COR-L47 (cell line): ENCODE measurements at places on chromosomes 5 and 9.

GRCh38 chr9:71716138-71716909 is 52.0 kb downstream of the CEMIP2 start:
- DNase-seq: no peak

DNA sequence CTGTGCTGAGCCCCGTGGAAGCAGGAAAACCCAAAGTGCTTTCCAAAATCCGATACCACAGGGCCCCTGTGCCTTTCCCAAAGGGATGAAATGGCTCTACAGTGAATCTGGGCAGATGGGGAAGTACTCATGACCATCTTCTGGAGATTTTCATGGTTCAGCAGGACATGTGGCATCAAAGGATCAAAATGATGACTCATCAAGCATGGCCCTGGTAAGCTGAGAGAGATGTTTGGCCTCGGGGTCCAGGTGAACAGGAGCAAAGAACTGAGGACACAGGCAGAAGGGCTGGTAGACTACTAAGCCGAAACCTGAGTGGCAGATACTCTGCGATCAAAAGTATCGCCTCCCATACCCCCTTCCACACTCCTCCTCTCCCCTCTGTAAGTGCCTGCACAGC is 160.0 kb upstream of the EFNA5 start:
- DNase-seq: no peak

- no peak for DNase-seq
Observed at GRCh38 chr9:93713716-93714115, 137.3 kb downstream of the PHF2 start.

DNA sequence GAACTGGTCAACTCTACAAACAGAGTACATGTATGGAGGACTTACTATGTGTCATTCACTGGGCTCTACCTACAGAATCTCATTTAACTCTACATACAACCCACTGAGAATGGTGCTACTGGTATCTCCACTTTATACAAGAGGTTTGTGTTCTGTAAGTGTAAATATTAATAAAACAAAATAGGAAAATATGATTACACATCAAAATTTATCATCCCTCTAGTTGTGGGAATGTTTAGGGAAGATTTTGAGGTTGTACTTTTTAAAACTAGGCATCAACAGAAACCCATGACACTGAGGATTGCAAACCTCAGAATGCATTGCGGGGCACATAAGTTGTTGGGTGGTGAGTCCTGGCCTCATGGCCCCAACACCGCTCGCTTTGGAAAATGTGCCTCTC is 11.7 kb downstream of the SH3RF2 start:
- DNase-seq: no peak

DNA sequence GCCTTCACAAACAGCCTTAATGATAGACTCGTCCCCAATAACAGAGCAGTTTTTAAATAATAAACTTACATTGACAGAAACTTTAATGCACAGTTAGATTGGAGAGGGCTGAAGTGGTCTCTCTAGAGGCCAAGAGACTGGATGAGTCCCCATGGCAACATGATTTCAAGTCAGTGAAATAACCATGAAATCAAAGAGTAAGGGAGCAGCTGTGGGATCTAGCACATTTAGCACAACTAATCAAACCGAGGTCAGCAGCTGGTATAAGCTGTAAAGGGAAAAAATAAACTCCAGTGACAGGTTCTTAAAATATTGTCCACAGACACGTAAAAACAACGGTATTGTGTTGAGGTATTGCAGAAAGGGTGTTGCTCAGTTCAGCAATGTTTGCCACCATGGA is 916.6 kb downstream of the DNAH5 start:
- DNase-seq: no peak

GRCh38 chr9:90032296-90033027 is 427.6 kb downstream of the GADD45G start:
- DNase-seq: peak; percentile 47

GRCh38 chr9:7186175-7186574 is 428.4 kb downstream of the KDM4C start:
- DNase-seq: no peak

DNA sequence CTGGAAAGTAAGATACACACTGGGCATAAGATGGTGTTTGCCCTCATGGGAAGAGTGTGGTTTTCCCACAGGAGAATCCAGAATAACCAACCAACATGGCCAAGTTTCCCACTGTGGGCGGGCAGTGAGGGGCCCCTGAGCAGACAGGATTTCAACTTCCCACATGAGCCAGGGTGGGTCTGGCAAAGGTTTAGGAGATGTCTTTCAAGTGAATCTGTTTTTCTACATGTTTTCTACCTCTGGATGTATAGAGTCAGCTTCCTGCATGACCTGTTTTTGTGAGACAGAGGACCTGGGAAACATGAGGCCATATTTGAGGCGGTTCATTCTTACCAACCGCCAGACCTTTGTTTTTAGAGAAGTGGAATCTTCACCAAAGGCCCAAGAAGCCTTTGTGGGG is 100.5 kb downstream of the TLE4 start:
- no peak for DNase-seq

- no peak for DNase-seq
Observed at GRCh38 chr9:113927277-113927676, 51.2 kb downstream of the ZNF618 start.

DNA sequence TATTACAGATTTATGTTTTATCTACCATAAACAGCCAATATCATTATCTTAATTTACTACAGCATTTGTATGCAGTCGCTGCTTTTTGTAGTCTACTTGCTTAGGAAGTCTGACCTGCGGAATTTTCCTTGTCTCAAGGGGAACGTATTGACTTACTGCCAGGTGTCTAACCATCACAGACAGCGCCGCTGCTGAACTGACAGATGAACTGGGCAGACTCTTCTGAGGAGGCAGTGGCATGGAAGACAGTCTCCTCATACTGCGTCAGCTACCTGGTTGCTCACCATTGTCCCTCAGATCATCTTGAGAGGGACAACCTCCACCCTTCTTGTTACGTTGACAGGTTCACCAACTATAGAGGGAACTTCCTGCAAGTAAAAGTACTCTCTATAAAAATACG is 574.3 kb upstream of the ZNF462 start:
- DNase-seq: no peak

DNA sequence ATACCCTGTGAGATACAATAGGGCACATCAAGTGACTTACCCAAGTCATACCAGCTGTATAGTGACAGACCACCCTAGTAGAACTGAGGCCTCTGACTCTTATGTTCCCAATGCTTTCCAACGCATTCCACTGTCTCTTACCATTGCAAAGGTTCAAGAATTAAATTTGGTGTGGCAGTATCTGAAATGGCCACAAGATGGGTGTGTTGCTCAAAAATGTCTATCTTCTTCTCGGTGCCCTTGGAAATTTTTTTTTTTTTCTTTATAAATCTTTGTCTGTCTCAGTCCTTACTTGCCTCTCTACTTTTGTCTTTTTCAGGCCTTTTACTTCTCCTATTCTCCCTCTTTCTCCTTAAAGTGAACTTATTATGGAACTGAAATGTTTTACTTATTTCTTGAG is 48.4 kb downstream of the GPR21 start:
- DNase-seq: peak; percentile 14

DNA sequence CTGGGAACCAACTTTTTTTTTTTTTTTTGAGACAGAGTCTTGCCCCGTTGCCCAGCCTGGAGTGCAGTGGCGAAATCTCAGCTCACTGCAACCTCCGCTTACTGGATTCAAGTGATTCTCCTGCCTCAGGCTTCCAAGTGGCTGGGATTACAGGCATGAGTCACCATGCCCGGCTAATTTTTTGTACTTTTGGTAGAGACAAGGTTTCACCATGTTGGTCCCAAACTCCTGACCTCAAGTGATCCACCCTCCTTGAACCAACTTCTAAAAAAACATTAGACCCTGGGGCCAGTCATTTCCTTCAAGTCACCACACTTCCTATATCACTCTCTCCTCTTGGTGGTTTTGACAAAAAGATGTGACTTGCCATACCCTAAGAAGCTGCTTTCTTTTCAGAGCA is 10.9 kb upstream of the SHROOM1 start:
- DNase-seq: no peak

DNA sequence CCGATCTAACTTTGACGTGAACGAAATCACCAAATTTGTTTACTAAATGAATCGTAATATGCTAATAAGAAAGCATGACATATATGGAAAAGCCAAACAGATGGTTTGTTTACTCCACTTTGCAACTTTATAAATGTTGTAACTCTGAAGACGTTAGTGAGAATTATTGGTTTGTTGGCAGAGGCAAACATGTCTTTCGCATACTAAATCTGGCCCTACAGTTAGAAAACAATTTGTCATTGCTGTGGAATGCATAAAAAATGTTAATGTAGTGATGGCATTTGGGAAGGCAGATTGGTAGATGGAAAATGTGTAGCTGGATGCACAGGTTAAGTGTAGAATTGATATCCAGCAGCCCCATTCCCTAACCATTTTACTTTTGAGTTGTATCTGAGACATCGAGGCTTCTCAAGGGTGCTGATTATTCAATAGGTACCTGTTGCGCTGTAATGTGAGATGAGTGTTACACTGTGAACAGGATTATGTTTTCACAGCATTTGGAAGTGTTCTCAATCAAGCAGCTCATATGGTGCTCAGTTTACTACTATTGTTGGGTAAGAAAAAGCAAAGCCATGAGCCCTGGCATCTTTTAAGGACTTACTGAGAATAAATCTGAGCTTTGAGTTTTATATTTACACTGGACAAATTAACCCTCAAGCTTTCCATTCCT is 444.8 kb downstream of the BNC2 start:
- no peak for DNase-seq

DNA sequence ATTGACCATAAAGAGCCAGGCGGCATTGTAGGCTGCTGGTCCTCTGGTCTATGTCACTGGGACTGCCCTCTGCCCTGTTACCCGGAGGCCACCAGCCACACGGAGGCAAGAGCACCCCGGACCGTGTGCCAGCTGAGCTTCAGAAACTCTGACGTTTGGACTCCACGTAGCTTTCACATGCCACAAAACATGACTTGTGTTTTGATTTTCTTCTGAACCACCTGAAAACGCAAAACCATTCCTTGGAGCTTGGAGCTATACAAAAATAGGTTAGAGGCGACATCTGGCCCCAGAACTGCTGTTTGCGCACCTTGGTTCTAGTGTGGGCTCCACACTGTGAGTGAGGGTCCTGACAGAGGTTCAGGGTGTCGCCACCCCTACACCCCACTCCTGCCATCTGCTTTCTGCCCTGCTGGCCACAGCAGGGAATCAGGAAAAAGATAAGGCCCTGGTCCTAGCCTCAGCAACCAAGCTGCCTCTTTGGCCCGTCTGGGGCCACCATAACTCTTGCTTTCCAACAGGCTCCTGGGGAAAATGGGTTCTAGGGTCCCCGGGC is 151.3 kb upstream of the IRX2 start:
- no peak for DNase-seq

GRCh38 chr5:17331651-17332050 is 114.2 kb downstream of the BASP1 start:
- no peak for DNase-seq

- no peak for DNase-seq
Observed at GRCh38 chr9:106062250-106062649, 367.9 kb downstream of the TMEM38B start.

GRCh38 chr5:33049842-33050241 is 338.7 kb downstream of the NPR3 start:
- no peak for DNase-seq

- DNase-seq: no peak
Observed at GRCh38 chr9:114087721-114088120, 9.6 kb upstream of the AMBP start.

DNA sequence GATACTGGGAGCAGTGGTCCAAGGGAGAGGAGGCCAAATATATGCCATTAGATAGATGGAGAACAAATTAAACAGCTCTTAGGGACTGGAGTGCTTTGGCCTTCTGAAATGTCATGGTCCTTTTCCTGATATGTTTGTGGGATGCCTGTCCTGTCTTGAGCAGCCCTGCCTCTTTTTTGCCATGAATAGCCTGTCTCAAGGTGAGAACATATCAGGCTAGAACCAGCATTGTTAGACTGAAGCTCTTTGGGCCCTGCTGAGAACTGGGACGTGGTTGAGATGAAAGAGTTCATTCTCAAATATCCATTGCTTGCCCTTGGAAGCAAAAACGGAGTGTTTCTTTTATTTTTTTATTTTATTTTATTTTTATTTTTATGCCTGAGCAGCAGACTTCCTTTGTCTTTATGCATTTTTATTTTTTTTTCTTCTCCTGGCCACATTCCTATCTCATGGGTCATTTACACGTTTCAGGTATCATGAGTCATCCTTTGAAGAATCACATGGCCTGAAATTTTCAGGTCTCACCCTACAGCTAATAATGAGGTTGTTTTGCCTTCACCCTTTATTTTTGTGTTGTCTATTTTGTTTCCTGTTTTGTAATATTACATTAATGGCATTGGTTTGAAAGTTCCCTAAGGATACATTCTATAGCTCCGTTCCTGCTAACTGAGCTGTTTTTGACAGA is 371.4 kb downstream of the PSAT1 start:
- DNase-seq: no peak

GRCh38 chr5:176902911-176903664 is 3.9 kb upstream of the HK3 start:
- no peak for DNase-seq

DNA sequence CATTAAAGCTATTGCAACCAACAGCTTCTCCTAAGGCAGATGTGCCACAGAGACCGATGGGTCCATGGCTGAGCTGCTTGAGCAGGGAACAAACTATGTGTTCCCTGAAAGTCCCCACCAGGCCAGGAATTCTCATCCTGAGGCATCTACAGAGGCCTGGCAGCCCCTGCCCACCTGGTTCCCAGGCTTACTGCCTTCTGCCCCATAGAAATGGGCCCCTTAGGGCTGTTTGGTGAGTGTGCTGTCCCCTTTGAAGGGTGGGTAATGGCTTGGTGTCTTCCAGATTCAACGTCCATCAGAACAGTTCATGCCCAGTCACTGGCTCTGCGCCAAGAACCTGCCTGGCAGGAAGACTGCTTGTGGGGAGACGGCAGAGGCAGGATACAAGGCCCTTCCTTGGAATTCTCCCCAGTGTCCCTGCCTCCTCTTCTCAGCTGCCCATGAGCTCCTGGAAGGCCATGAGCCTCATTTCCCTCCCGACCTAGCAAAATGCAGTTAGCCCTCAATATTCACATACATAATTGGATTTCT is 3.8 kb upstream of the COL27A1 start:
- no peak for DNase-seq

- no peak for DNase-seq
Observed at GRCh38 chr9:133734590-133735414, 3.4 kb downstream of the SARDH start.

DNA sequence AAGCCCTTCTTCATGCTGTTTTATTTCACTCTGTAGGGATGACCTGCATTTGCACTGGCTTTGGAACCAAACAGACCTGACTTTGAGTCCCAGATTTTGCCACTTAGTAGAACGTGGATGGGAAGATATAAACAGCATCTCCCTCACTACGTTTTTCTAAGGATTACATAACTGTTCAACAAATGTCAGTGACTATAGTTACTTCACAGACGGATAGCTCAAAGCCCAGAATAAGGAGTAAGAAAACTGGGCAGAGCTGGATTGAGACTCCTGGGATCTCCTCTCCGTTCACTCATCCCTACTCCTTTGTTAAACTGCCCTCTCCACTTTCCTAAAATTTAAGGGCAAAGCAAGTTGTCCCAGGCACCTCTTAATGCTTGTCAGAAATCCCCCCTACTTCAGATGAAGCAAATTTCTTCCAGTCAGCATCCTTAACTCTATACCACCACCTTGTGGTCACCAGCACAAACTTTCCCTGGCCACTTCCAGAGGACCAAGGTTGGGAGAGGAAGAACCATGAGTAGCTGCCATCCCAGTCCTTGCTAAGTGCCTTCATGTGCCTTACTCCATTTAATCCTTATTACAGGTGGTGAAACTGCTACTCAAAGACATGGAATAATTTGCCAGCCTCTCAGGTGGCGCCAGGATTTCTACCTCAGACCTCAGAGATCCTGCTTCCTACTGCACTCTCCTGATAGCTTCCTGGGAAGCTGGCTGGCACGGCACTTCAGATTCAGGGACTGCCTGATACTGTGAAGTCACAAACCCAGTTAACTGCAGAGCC is 38.4 kb downstream of the EGR1 start:
- DNase-seq: peak; percentile 36
